ENCODE measurements at places on chromosomes 11 and 22.

DNA sequence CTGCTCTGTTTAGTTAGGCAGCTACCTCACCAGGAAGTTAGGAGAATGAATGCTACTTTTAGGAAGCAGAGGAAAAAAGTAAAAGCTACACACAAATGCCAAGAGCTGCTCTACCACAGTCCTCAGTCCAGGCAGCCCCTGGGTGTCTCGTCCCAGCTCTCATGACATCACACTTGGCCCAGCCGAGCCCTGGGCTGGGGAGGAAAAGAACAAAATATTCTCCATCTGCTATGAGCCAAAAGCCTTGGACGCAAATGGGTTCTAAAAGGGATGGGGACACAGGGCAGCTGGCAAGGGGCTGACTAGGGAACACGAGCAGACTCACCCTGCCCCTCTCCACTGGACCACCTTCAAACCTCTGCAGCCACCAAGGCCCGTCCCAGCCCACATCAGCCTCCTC is 26.1 kb downstream of the TMEM184B start:
- DNase-seq = no peak

GRCh38 chr11:64006398-64006797 is 20.2 kb downstream of the OTUB1 start:
- DNase-seq = no peak

GRCh38 chr11:34065505-34066203 is 14.1 kb downstream of the CAPRIN1 start:
- DNase-seq = no peak

DNA sequence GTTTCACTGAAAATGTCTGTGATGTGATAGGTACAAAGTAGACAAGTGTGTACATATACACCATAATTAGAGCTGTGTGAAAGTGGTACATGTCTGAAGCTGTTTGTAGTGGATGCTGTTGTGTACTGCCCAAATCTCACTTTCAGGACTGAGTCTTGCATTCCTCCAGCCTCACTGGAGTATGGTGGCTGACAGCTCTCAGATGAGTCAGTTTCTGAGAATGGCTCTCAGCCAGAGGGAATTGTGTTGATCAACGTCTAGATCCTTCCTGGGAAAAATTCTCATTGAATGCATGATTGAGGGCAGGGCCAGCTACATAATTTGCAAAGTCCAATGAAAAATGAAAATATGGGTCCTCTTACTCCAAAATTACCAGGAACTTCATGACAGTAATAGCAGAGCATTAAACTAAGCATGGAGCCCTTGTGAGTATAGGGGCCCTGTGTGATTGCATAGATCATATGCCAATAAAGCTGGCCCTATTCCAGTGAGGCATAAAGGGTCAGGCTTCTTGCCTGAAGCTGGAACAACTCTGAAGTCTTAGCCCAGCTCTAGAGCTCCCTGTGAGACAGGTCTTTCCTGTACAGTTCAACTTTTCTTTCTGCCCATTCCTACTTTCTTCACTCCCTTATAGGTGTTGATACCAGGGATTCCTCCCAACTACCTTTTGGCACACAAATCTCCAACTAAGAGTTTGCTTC is 10.8 kb upstream of the CYP2R1 start:
- peak; percentile 81 for DNase-seq

DNA sequence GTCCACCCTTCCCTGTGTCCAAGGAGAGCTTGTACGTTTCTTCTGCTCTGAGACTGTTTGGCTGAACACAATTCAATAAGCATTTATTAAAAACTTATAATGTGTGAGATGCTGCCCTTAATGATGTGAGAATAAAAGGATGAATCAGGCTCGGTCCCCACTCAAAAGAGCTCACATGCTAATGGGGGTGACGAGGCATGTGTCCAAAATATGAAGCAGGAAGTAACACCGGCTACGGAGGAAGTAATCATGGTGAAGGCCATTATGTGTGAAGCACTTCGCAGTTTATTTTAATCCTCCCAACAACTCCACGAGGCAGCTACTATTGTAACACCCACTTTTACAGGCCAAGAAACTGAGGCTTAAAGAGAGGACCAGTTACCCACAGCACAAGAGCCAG is 3.4 kb upstream of the RASD2 start:
- DNase-seq = no peak

DNA sequence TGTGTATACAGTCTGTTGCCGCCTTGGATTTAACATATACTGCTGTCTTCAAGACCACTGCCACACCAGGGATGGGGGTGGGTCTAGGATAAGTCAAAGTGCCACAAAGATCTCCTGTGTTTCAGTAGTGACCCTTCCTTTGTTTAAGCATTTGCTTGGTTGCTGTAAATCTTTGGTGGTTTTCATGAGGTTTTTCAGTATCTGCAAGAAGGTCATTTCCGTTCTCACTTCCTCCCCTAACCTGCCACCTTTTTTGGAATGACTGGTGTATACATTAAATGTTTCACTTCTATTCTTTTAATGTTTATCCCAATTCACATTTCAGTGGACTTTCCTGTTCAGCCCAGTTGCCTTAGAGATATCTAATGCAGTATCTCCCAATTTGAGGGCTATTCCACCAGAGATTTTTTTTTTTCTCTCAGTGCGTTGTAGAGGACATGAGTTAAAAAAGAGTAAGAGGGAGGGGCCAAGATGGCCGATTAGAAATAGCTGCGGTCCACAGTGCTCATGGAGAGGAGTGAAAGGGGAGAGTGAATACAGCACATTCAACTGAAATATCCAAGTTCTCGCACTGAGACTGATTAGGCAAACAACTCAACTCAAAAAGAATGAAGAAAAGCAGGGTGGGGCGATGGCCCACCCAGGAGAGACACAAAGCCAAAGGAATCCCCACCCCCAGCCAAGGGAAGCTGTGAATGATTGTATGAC is 43.2 kb downstream of the USP47 start:
- no peak for DNase-seq

- DNase-seq = no peak
These were observed 12.7 kb upstream of the C11orf91 start for GRCh38 chr11:33713151-33713855.

- DNase-seq = peak; percentile 22
These were observed 10.7 kb downstream of the KRTAP5-5 start for GRCh38 chr11:1640076-1640946.

DNA sequence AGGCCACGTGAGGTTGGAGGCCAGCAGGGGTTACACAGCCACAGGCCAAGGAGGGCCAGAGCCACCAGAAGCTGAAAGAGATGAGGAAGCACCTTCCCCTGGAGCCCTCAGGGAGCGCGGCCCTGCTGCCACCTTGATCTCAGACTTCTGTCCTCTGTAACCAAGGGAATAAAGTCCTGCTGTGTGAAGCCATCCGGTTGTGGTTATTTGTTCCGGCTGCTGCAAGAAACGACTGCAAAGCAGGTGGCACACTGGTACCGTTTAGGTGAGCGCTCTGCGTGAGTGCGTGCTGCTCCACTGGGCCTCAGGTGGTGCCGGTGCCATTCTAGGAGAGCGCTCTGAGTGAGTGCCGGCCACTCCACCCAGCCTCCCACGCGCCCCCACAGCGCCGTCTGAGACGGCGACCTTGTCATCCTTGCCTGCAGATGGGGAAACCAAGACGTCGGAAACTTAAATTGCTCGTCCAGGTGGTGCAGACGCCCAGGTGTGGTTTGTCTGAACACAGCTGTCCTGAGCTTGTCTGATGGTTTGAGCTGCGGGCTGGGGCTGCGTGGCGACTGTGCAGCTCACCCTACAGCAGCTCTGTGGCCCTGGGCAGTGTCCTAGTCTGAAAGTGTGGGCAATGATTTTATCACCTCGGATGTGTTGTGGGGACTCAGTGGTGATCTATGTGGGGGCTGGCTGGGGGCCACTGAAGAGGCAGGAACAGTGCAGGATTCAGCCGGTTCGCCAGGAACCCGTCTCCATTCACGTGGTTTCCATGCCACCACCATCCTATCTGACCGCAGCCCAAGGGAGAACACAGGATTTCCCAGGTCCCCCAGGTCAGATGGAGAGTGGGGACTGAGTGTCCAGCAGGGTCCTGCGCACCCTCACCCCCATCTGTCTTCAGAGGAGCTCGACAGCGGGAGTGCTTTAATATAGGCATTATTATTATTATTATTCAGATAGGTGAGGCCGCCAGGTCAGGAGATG is 4.6 kb upstream of the MRGPRG start:
- DNase-seq = no peak

DNA sequence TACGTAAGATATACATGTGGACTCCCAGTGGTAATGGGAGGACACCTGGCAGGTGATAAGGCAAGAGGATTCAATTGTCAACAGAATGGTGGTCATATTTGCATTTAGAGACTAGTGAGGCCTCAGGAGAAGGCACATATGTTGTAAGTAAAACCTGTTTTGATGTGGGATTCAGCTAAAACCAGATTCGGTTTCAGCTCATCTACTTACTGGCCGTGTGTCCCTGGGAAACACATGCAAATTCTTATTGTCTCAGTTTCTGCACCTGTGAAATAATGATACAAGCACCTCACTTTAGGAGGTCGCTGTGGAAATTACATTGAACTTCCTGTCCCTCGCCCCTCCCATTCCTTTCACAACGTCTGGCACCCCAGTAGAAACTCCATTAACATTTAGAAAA is 78.9 kb upstream of the FIBIN start:
- no peak for DNase-seq

DNA sequence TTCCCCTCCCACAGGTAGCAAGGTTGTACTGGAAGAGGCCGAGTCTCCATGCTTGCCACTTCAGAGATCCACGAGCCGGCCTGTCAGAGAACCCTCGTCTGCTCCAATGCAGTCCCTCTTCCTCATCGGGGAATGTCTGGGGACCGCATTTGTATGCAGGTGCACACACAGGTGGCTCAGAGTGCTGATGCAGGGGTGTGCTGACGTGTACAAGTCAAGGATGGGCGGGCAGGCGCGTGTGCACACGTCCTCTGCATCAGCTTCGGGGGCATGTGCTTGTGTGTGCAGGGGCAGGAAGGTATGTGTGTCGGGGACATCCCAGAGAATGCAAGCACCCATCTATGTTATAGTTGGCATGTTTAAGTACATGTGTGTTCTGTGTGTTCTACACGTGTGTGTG is 49.4 kb downstream of the ELFN2 start:
- DNase-seq = no peak

DNA sequence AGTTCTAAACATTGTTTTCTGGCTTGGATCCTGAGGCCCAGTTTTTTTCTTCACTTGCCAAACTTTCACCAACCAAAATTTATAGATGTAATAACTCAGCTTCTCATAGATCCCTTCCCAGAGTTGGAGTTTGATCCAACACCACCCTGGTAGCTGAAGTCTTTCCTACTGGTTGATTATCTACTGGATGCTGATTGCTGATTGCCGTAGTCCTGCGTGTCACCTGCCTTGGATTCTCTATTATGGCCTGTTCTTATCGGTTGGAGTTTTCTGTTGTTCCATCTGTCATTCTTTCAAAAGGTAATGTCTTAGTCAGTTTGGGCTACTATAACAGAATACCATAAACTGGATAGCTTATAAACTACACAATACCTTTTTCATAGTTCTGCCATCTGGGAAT is 17.3 kb upstream of the OR6X1 start:
- DNase-seq = no peak

DNA sequence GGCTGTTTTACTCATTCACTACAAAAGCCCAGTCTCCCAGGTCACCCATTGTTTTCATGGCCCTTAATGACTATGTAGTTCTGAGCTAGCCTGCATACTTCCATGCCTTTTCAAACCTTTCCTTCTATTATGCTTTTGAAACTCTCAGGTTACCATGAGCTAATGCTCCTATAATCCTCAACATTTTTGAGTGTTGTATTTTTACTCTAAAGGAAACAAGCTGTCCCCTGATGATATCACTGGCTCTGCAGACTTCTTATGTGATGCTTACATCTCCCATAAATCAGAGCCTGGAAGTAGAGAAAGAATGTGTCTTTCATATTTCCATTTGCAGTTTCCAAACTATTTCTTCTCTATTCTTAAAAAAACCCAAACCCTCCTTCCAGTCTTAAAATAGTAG is 159.0 kb upstream of the RAG2 start:
- no peak for DNase-seq

GRCh38 chr11:93285430-93285829 is 45.1 kb upstream of the DEUP1 start:
- no peak for DNase-seq

GRCh38 chr11:77064648-77065217 is 2.0 kb upstream of the CAPN5 start:
- no peak for DNase-seq

DNA sequence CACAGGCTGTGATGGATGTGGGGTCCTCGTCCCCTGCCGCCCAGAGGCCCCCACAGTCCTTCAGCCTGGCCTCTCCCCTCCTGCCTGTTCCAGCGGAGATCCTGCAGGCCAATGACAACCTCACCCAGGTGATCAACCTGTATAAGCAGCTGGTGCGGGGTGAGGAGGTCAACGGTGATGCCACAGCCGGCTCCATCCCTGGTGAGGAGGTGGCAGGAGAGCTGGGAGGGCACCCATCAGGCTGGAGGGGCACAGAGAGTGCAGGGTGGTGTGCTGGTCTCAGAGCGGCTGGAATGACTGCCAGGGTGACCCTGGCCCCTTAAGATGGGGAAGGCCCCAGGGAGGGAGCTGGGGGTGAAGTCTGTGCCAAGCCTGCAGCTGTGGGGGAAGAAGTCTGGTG is 14.6 kb upstream of the SH3BP1 start:
- DNase-seq = no peak

DNA sequence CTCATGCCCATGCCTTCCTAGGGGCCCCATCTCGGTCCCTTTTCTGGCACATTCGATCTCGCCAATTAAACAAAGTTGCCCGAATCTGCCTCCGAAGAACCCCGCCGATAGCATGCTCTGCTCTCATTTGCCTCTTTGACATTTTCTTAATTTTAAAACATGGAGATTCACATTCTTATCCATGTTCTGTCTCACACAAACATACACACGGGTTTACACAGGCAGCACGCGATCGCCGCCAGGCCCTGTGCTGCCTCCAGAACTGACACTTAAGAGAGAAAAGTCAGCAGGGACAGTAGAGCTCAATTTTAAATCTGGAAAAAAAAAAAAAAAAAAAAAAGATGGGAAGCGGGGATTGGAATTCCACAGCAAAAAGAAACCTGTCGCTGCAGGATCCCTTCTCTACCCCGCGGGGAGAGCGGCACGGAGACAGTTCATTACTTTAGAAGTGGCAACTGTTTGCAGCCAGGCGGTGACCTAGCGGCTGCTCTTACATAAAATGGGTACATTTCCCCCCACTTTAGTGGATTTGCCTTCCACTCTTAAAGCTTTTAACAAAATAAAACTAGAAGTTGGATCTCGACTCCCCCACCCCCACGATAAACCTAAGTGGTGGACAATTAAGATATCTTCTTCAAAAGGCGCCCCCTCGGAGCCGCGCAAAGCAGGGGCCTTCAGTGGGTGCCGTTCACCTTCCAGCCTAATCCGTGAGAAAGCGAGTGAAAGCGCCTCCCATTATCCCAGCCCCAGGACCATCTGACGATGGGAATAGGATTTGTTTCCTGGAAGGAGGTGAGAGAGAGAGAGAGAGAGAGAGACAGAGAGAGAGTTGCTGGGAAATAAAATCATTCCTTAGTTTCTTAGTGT is 13.7 kb downstream of the PAX6 start:
- DNase-seq = no peak
